Left lobe of liver (tissue), 2 donors: ENCODE measurements at places on chromosomes 4 and X.
A peak's percentile ranks its signal among the peaks of the same experiment; 100 is the strongest.

GRCh38 chr4:48594180-48594579, 104.1 kb downstream of the ZAR1 start:
- DNase-seq: no peak

DNA sequence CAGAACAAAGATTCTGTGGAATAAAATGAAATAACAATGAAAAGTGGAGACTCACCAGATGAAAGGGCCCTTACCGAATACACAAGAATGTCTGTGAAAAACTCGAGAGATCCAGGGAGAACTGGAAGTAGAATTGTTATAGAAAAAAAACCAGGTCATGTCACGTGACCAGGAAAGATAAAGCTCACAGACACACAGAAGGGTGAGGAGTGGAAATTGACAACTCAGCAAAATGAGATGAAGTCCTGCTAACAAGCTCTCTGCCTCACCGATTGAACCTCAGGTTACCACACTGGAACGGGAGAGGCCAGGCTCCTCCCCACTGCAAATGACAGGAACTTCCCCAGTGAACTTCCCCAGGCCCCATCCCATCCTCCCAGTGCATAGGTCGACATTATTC, 1618.0 kb upstream of the PCDH10 start:
- no peak for DNase-seq

DNA sequence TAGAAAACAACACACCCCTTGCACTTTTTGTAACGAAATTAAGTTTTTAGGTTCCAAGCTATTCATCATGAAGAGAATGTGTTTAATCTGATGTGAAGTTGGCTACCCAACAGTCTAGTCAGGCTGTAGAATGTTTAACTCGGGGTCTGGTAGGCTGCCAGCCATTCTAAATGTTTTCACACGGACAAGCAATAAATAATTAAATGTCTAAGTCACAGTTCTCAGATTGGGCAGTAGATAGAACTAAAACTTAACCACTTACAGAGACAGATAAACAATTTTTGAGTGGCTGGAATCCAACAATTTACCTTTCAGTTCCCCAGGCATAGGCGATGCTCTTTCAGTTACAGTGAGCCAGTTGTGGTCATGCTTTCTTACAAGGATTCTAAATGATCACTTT, 66.5 kb downstream of the CHIC2 start:
- DNase-seq: no peak

DNA sequence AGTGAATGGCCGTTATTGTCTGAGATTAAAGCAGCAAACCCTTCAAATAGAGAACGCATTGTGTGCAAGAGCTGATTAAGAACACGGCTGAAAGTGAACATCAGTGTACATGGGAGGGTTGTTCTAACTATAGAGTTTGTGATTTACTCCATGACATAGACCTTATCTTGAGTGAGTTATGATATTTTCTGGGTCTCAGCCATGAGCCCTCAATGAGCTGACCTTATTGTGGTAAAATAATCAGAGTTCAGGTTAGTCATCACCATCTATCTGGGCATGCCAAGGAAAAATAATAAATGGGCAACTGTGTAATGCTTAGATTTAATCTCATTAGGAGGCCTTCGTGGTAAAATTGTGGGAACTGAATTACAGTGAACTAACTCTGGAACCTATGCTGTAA, 33.2 kb upstream of the CLDN24 start:
- DNase-seq: no peak

GRCh38 chrX:121231566-121232358, 184.4 kb downstream of the GLUD2 start:
- no peak for DNase-seq

GRCh38 chr4:28092610-28093009, 1232.0 kb downstream of the STIM2 start:
- no peak for DNase-seq

DNA sequence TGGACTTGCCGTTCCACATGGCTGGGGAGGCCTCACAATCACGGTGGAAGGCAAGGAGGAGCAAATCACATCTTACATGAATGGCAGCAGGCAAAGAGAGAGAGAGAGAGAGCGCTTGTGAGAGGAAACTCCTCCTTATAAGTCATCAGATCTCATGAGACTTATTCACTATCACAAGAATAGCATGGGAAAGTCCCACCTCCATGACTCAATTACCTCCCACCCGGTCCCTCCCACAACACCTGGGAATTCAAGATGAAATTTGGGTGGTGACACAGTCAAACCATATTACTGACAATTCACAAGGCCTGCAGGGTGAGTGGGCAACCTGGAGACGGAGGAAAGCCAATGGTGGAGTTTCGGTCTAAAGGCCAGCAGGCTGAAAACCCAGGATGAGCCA, 394.3 kb upstream of the TRAM1L1 start:
- DNase-seq: no peak

GRCh38 chr4:186485561-186486062, 69.8 kb downstream of the MTNR1A start:
- no peak for DNase-seq

DNA sequence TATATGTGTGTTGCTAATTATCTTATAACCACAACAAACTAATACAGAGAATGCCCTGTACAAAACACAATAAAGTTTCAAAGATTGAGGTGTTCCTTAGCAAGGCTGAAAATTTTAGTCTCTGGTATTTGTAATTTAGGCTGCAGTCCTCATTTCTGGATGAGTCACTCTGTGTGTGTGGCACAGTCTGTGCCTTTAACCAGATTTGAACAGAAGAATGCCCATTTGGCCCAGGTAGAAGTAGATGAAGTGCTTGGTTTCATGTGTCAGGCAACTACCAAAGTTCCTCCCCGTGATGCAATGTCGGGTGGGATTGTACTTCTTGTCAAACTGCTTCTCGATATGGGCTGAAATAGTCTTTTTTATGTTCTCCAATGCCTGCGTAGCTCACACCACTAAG, 91.6 kb upstream of the H2AZ1 start:
- no peak for DNase-seq

- no peak for DNase-seq
These were observed 166.6 kb downstream of the DKK2 start for GRCh38 chr4:106869551-106869950.

GRCh38 chrX:139332441-139332840, 198.1 kb upstream of the F9 start:
- DNase-seq: no peak

DNA sequence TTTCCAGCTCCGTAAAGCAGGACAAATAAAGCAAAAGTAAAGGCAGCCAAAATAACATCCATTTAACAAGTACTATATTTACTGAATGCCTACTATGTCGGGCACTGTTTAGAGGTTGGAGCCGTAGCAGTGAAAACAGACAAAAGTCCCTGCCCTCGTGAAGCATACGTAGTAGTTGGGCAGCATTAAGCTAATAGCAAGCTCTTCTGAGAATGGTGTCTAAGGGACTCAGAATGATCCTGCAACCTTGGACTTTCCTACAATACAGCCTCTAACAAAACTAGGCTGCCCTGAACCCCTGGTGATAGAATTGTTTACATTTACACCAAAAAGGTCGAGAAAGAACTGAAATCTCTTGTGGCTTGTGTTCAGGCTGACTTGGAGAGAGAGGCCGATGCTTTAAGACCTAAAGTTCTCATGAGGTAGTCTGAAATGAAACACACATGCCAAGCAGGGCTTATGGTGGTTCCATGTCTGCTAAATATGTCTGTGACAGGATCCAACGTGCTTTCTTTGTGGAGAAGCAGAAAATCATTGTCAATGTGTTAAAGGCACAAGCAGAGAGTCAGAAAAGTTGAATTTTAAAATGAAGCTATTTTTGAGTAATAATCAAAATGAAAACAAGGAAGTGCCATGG, 898 bp upstream of the PDGFC start:
- no peak for DNase-seq

DNA sequence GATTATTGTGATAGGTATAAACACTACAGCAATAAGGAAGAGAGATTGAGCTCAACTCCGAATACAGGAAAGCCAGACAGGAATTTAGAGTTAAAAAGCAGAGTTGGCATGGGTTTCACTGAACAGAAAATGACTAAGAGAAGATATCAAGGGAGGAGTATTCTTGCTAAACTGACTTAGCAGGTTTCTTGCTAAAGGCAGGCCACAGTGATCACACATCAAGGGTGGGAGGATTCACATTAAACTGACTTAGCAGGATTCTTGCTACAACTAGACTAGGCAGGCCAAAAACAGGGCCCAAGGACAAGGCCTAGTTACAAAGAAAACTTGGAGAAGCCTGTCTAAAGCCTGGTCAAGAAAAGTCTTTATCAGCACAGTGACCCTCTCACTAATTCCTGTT, 195.1 kb downstream of the MAGEB5 start:
- DNase-seq: no peak

- no peak for DNase-seq
These were observed 15.2 kb downstream of the GEMIN8 start for GRCh38 chrX:14014526-14014925.

DNA sequence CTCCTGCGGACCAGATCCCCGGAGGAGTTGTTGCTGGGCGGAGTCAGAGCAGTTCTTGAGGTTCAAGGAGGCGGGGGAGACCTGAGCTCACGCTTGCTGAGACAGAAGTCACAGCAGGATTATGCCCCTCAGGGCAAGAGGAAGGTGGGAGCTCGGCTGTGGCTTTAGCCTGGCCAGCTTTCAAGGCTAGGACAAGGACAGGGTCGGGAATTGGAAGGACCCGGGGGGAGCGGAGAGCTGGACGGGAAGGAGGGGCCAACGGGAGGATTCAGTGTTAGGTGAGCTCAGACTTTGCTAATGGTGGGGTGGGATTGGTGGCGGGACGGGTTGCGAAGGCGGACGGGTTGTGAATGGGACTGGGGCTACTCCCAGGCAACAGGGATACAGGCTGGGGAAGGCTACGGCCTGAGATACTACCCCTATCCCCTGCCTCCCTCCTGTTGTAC, at the start of gene RIBC1:
RIBC1 (plus strand) TSS at position 13 of the 446 bp plus-strand sequence. CDS start 3,404 bp downstream, outside the sequence.
- no peak for DNase-seq

DNA sequence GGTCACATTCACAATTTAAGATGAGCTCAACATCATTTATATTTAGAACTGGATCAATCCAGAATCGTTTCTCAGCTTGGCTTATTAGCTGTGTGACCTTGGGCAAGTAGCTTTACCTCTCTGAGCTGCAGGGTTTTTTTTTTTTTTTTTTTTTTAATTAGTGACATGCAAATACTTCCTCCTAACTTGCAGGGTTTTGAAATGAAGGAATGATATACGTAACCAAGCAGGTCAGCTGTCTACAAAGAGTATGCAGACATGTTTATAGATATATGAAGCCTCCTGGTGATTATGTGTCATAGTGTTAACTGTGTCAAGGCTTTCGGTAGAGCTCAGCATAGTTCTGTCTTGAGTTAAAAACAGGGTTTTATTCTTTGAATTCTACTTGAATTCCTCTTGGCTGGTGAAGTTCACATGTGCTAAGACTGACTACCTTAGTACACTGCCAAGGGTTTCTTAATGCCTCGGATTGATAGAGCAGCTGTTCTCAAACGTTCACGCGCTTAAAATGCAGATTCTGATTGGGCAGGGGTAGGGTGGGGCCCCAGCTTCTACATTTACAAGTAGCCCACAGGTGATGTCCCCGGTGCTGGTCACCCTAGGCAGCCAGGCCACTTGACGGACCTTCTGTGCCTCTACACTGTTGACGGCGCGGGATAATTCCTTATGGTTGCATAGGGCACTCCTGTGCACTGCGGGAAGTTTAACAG, 654 bp upstream of the STS start:
- no peak for DNase-seq

DNA sequence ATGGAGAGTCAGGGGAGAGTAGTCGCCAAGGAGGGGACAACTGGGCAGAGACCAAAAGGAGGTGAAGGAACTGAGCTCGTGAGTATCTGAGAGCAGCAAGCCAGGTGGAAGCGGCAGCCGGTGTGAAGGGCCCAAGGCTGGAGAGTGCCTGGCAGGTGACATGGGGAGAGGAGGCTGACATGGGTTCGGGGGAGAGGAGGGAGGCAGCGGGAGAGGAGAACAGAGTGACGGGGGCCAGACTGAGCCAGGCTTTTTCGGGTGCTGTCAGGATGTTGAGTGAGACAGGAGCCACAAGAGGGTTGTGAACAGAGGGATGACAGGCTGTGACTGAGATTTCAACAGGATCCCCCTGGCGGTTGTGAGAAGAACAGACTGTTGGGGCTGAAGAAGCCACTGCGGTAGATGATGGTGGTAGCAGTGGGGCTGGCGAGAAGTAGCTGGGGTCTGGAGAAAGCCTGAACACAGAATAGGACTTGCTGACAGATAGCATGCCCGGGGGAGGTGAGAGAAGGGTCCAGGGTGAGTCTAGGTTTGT, 5.7 kb downstream of the ELK1 start:
- DNase-seq: no peak

DNA sequence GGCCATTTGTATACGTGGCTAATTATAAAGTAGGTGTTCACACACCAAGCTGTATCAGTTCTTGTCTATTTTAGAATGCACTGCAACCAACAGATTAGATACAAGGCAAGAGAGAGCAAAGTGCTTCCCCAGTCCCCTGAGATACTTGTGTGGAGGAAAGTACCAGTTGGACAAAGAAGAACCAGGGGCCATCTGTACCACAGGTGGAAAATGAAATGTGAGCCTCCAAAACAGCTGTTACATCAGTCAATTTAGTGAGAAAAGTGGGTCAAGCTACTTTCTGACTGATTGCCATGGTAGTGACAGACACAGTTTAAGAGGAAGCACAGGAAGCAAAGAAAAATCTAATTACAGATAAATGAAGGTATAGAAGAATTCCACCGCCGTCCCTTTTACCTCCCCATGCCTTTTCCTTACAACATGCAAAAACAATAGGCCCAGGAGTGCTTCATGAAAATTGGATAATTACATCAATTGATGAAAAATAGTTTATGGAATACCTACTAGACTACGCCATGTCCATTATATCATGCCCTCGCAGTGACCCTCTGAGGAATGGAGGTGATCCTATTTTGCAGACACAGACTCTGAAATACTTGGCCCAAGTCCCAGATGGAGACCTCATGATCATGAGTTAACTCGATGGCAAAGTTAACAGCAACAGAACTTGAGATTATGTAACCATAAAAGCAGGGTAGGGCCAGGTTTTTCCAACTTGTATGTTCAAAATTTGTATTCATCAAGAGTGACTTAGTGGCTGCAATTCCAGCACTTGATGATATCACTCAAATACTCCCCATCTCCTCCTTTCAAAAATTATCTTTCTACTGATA, 15.8 kb downstream of the SMPX start:
- DNase-seq: peak; percentile 56

DNA sequence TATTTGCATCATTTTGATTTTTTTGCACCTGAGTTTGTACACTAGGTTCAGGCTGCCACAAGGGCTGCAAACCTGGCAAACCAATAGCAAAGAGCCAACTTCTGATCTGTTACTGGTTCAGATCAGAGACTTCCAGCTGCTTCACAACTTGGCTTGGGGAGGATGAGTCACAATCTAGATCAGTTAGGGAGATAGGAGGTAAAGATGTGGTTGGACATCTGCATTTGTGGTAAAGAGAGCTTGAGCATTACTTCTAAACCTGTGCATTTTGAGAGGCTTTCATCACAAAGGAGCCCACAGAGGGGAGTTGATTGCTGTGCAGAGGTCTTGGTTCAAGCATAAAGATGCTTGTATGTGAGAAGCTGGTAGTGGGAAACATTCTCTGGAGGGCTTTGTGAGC, 34.5 kb downstream of the LINC00632 start:
- no peak for DNase-seq
